ENCODE measurements at places on chromosomes 7 and 10.

DNA sequence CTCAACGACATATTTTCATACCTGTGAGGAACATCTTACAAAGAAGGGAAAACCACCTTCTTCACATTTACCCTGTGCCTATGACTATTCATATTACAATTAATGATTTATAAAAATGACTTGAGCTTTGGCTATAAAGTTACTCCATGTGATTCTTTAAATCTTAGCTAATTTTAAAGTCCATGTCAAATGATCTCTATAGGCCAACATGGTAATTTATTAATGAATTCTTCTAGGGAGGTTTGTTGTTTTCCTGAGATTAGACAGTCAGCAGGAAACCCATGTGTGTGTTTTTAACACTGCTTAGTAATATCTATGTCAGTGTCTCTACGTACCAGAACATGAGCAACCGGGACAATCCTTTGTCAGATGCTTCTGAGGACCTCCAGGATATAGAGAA, 307.3 kb downstream of the IPMK start:
- DNase-seq, result no peak

DNA sequence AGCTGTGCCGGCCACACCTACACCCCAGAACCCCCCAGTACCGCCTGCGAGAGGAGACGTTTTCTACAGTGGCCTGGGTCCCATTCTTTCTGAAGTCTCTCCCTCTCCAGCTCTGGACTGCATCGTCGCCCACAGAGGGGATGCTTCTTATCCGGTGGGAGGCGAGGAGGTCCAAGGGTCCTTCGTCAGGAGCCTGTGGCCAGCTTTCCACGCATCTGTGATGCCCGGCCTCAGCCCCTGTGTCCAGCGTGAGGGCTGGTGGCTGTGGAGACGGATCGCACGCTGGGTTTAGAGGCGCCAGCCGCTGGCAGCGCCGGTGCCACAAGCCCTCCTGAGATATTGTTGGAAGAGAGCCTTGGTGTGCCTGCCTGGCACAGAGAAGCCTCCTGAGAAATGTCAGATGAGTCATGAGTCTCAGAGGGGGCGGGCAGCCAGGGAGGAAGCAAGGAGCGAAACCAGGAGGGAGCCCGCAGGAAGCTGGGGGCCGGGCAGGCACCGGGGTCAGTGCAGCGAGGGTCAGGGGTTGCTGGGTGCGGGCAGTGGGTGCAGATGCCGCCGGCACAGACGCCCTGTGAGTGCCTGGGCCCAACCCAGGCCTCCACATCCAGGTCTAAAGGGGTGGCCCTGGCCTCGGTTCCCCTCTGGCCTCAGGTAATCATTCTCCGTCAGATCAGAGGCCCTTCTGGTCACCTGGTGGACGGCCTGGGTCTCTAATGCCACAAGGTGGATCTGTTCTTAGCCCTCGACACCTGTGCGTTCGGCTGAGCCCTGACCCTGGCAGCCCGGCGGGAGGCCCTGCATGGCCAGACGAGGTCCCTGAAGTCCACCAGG, 86.0 kb upstream of the DIP2C start:
- DNase-seq, result no peak

DNA sequence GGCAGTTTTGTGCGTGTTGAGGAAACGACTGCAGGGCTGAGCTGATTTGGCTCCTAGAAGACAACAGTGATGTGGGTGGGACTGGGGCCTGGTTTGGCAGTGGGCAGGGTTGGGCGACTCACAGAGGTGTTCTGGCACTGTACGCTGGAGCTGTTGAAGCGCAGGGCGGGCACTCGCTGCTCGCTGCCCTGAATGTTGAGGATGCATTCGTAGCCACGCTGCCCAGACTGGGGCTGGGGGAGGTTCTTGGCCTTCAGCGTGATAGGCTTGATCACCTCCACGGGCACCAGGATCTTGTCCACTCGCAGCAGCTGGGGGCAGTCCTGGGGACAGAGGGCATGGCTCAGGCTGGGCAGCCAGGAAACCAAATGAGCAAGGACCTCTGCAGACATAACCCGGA, 365.4 kb downstream of the PLXNA4 start:
- no peak for DNase-seq

DNA sequence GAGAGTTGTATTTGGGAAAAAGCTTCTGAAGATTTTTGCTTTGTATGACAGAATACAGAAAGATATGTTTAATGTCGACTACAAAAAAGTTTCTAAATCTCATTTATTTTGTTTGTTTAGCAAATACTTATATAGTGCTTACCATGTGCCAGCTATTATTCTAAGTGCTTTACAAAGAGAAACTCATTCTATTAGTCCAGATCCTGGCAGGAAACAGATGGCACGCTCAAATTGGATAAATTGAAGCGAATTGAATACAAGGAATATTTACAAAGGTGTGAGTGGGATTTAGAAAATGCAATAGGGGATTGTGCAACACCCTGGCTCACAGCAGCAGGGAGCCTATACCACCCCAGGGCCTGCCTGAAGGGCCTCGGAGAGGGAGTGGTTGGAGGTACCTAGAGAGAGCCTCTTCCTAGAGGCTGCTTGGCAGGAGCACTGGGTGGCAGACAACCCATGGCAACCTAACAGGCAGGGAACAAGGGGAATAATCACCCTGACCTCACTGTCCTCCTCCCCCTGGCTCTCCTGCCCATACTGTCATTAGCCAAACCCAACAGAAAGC, 27.6 kb upstream of the FAM204A start:
- peak; percentile 55 for DNase-seq

DNA sequence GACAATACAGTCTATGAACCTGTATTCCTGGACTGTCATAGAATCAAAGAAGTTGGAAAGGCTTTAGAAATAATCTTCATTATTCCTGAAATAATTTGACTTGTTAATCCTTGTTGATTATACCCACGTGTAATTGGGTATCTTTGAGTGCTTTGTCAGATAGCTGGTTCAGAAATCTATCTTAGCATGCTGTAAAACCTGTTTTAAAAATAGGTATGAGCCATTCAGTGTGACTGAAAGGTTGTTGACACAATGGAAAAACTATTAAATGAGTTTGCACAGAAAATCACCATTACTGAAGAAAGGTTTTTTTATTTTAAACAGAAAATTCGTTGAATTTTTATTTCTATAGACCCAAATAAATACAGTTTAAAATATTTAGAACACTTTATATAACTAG, 38.7 kb downstream of the PHTF2 start:
- DNase-seq, result peak; percentile 67

- no peak for DNase-seq
Measured at GRCh38 chr10:86164174-86164774, 202.3 kb downstream of the GRID1 start.

DNA sequence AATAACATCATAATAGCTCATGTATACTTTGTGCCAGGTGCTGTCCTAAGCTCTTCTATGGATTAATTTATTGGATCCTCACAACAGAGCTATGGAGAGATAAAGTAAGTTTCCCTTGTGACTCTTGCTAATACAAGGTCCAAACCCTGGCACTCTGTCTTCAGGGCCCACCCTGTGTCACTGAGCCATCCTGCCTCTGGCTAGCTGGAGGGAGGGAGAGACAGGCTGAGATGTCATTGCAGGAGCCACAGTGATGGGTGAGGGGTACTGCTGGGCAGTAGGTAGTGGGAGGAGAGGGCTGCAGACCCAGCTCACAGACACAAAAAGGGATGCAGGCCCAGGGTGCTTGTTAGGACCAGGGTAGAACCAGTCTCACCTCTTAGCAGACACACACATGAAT, 16.9 kb downstream of the GCK start:
- no peak for DNase-seq

- no peak for DNase-seq
Measured at GRCh38 chr10:60353519-60354258, 36.0 kb downstream of the ANK3 start.

DNA sequence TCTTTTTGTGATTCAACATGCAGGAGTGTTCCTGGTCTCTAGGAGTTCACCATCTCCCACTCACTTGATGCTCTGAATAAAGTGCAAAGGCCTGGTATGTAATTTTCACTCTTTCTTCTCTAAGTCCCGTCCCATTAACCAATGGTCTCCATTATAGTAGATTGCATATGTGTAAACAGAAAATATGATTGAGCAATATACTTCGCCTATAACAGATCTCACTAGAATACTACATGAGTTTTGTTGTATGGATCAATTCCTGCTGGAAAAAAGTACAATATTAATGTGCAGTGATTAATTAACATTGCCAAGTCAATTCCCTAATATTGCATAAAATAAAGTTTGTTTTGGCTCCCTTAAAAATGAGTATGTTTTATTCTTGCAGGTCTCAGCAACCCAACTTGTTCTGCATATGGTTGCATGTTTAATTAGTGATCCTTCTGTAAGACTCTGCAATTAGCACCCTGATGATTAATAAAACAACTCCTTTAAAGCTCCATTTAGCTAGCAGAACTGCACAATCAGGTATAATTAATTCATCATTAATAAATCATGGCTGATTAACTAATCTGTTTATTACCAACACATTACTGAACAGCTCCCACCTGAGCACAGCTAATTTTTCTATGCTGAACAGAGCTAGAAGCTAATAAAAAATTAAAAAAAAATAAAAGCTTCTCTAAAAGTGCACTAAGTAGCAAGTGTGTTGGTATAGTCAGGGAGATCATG, 37.8 kb upstream of the ATOH7 start:
- no peak for DNase-seq

GRCh38 chr10:21705142-21705827, 171.3 kb downstream of the MLLT10 start:
- no peak for DNase-seq

Measured in bronchial epithelial cell (primary cell).